ENCODE measurements at places on chromosomes 11 and 22.

DNA sequence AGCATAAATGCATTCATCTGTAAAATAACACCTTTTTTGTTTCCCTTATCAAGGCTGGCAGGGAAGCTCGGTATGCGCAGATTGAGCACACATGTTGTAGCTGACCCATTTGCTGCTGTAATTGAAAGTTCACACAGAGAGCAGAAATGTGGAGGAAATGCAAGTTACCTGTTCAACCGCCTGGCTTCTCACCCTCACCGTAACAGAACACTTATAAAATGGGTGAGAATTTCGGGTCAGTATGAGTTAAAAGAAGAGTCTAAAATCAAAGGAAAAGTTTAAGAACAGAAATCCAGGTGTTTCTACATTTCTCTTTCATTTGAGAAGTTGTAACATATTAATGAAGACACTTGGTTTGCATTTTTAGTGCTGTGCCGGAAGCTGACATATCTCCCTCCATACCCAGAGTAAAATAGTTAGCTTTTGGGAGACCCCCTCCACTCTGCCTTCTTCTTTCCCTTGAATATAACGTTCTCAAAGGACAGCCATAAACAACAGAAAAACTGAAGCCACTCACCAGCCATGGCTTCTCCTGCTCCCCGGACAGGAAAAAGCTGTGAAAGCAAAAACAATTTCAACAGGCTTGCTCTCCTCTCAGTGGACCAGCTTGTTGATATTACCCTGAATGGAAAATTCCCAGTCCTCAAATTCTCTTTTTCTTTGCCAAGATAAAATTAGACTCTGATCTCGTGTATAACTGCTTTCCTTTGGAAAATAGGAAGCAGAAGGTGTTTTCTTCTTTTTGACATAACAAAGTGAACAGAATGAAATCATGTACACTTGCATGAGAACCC is at the start of gene CASP12:
CASP12 (minus strand) TSS at position 570 of the 794 bp plus-strand sequence.
- DNase-seq = no peak

GRCh38 chr11:69401715-69402114 is 79.7 kb upstream of the LINC01488 start:
- no peak for DNase-seq

GRCh38 chr22:20887375-20887774 is 28.6 kb downstream of the SNAP29 start:
- DNase-seq = no peak

DNA sequence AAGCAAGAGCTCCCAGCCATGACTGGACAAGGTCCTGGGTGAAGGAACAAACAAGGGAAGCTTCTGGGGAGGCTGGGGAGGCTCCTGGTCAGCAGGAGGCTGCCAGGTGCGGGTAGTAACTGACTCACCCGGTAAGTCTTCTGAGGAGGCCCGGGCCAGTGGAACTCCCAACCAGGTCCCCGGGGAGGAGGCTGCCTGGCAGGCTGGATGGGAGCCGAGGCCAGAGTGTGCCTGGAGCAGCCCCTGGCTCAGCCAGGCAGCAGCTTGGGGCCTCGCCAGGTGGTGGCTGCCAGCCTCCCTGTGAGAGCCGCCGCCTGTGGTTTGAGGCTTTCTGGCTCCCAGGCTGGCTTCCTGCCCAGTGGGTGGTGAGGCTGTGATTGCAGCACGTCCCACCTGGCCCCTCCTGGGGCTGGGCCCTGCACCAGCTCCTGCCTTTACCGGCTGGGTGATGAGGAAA is 46.2 kb downstream of the IGF2 start:
- DNase-seq = peak; percentile 54

DNA sequence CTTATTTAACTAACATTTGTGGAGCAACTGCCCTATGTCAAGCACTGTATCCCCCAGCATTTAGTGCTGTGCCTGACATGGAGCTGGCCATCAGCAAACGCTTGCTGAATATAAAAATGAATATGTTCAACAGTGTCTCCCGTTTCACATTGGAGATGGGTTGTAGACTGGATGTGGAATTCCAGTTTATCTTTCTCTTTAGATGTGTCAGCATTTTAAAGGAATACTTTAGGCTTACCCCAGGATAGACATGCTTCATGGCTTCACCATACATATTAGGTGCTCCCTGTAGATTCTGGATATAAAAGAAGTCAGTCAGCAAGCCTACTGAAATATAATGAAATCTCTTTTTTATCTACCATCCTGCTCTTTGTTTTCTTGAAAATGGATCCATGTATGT is 21.3 kb upstream of the TPH1 start:
- no peak for DNase-seq

GRCh38 chr22:42272431-42272999 is 2.1 kb upstream of the TCF20 start:
- DNase-seq = no peak

DNA sequence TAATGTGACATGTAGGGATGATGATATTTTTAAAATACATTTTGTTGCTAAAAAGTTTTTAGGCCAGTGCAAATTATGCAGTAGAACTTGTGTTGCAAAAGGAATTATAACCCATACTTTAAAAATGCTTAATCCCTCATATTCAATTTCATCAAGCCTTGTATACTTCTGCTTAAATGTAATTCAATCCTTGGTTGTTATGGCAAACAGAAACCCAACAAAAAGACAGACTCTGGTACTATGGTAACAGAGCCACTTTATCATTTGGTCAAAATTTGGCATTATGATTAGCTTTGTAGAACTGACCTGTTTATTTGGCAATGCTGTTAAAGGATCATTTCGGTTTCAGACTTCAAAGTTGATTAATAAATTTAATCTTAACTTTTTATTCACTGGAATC is 284.8 kb downstream of the TMEM135 start:
- DNase-seq = no peak

- no peak for DNase-seq
Observed at GRCh38 chr11:34298871-34299270, 58.9 kb downstream of the ABTB2 start.
